ENCODE measurements at places on chromosomes 2 and 18.

- no peak for DNase-seq
Observed at GRCh38 chr2:18626256-18626668, 36.9 kb upstream of the NT5C1B start.

DNA sequence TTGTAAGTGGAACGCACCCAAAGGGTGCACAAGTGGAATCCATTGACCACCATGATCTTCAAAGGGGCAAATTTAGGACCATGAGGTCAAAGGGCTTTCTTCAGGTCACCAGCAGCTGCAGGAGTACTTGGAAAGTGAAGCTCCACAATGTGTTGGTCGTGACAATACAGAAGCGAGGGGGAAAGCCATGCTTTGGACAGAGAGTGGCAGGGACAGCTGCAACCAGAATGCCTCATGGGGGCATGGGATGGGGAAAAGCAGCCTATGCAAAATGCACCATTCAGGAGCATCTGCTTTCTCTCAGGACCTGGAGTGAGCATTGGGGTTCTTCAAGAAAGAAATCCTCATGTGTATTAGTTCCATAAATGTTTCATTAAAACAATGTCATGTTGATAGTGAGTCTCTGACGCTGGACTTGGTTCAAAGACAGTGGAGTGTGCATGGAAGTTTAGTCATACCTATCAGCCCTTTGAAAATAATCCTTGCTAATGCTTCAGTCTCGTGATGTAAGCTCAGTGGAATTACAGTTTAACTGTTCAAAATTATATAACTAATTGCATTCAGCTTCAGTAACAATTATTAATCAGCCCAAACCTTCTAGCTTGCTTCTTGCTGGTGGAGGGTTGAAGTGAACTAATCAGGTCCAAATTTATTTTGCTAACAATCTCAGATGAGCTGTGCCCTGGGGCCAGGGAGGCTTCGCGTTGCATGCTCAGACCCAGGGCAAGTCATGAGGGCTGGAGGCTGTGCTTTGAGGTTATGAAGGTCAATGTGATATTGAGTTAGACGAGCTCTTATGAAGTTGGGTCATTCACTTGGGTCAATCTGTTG, 41.6 kb downstream of the ACKR3 start:
- no peak for DNase-seq

DNA sequence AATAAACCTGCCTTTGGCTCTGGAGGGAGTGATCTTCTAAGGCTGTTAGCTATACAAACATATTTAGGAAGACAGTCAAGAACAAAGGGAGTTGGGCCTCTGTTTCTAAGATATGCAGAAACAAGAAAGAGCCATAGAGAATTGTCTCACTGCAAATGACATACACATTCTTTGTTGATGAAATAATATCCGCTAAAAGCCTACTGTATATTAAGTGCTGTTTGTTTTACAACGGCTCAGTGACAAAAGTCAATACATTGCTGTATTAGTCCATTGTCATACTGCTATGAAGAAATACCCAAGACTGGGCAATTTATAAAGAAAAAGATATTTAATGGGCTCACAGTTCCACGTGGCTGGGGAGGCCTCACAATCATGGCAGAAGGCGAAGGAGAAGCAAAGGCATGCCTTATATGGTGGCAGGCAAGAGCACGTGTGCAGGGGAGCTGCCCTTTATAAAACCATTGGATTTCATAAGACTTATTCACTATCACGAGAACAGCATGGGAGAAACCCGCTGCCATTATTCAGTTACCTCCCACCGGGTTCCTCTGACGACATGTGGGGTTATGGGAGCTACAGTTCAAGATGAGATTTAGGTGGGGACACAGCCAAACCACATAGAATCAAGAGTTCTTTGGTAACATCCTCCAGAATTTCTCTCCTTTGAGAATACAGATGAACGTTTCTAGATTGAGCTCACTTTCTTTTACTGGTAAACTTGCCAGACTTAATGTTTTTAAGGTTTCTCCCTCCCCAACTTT, 157.8 kb downstream of the PIK3C3 start:
- DNase-seq: no peak

DNA sequence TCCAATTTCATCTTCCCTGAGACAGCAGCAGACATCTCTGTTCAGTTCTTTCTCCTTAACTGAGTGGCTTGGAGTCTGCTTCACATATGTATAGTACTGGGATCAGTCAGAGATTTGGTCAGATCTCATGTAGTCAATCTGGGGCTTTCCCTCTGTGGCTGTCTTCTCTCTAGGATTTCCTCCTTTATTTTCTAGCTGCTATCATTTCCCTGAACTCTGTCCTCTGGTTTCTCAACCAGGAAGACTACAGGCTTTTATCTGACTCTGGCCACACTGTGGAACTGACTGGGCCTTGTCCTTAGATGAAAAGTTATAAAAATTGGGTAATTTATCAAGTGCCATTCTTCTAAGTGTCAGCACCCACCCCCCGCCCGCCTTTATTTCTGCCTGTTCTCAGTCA, 121.0 kb downstream of the RAPGEF4 start:
- no peak for DNase-seq

DNA sequence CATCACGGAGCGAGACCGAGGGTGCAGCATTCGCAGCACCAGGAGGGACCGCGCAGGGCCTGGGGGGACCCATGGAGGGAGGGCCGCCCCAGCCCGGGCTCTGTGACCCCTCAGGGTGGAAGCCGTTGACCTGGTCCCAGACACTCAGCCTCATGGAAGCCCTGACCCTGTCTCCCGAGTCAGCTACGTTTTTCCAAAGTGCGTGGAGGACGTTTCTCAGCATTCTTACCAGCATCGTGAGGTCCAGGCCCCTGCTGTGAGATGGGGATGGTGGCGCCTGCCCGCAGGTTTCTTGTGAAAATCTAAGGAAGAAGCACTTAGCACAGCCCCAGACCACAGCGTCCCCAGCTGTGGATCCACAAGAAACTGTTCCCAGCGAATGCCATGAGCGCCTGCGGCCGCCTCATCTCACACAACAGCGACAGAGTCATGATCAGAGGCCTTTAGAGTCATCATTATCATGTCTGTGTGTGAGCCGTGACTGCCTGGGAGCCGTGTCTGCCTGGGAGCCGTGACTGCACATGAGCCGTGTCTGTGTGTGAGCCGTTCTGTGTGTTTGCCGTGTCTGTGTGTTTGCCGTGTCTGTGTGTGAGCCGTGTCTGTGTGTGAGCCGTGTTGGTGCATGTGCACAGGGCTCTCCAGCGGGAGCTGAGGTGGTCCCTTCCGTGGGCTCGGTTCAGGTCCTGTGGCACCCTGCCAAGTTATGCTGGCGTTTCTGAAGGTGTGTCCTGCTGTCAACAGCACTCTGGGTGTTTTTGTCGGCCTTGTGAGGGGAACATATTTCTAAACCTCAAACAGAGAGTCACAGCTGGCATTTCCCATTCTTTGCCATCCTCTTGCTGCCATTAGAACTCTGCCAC, 49.2 kb upstream of the KCNG2 start:
- no peak for DNase-seq
